ENCODE measurements at places on chromosomes 16 and 17. TPM values are rescaled to one million over a fixed set of nuclear protein-coding genes. Genes with fewer than 3 reads are reported as not detected.
A peak's percentile ranks its signal among the peaks of the same experiment; 100 is the strongest.

DNA sequence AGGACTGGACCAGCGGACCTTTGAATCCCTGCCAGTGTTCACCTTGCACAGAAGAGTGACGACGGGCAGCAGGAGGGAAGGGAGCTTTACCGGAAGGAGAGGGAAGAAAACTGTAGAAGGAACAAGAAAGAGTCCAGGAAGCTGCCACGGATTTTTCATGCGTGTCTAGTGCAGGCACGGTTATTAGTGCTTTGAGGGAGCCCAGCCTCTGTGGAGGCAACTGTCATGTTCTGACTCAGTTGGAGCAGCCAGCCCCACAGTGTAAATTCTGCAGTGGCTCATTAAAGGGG lies 6.5 kb upstream of the HOXB13 start:
- DNase-seq: no peak

DNA sequence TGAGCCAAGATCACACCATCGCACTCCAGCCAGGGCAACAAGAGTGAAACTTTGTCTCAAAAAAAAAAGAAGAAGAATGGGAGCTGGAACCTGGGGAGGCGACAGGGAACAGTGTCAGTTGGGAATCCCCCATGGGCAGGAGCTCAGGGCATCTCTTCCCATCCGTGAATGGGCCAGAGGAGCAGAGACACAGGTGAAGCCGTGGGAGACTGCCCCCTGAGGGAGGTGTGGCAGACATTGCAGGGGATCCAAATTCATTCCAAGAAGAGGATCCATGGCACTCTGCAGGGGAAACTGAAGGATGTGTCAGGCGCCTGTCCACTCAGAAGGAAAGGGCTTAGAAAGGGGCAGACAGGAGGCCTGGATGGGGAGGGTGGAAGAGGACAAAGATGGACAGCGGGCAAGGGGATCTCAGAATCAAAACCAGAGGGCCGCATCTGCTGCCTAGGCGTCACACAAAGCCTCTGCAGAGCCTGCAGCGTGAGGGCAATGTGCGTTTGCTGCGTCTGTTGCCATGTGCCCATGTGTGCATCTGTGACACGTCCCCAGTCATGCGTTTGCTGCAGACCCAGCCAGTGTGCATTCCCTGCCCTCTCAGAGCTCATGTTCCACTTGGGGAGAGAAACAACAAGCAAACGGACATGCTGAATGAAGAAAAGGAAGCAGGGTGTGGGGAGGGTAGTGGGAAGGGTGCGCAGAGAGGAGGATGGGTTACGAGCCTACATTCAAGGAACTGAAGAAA lies 30.6 kb upstream of the TNRC6C start:
- no peak for DNase-seq

GRCh38 chr16:14070877-14071575 lies at the start of gene MRTFB:
Gene MRTFB, plus strand, starts transcription at chr16:14071319. Its CDS starts 69,288 bp downstream, at chr16:14140607.
- peak; percentile 84 for DNase-seq

GRCh38 chr17:17736205-17737183 lies 55.2 kb downstream of the RAI1 start:
- DNase-seq: no peak

- DNase-seq: peak; percentile 82
Measured at GRCh38 chr16:75097941-75098901, 18.4 kb downstream of the LDHD start.

GRCh38 chr16:79402356-79402755 lies 198.2 kb downstream of the MAF start:
- no peak for DNase-seq

DNA sequence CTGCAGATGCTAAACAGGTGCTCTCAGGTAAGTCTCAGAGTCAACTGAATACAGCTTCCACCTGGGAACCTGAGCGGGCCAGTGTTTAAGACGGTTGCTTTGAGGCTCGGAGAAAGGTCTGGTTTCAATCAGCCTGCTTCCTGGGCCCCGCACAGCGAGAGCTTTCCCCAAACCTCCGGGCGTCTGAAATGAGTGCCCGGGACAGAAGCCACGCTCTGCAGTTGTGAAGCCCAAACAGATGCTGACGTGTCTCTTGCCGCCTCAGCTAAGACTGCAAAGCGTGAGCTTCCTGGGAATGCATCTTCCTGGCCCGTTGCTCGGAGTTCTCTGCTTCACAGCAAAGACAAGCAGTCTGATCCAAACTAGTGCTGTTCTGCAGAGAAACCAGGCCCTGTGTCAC lies 36.7 kb downstream of the PLXDC1 start:
- no peak for DNase-seq

GRCh38 chr16:17926866-17927399 lies 409.6 kb downstream of the NPIPA8 start:
- DNase-seq: no peak

DNA sequence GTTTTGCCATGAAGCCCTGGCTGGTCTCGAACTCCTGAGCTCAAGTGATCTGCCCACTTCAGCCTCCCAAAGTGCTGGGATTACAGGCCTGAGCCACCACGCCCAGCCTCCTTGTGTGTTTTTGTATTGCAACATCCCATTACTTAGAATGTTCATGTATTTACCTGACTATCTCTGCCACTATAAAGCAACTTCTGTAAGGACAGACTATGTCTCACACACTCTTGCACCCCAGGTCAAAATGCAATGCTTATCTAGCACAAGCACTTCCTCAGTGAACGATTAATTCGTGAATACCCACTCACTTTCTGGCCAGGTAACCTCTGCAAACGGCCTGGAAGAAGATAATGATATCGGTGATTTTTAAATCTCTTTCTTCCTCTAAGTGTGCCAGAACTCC lies 82.6 kb downstream of the NDEL1 start:
- no peak for DNase-seq

DNA sequence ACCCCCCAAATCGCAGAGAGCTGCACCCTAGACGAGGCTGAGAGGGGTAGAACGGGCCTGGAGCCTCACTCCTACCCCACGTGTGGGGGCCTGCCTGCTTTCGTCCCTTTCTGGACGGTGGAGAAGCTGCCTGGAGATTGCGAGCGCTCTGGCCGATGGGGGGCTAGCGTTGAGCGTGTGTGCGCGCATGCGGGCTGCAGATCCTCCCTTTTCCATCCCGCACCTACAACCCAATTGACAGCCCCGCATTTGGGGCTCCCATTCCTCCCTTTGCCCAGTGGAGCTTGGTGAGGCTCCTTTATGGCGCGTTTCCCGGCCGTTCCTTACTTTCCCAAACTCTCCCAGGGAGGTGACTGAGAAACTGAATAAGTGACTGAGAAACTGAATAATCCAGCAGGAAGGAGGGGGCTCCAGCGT lies 907 bp upstream of the ESRP2 start:
- peak; percentile 19 for DNase-seq

DNA sequence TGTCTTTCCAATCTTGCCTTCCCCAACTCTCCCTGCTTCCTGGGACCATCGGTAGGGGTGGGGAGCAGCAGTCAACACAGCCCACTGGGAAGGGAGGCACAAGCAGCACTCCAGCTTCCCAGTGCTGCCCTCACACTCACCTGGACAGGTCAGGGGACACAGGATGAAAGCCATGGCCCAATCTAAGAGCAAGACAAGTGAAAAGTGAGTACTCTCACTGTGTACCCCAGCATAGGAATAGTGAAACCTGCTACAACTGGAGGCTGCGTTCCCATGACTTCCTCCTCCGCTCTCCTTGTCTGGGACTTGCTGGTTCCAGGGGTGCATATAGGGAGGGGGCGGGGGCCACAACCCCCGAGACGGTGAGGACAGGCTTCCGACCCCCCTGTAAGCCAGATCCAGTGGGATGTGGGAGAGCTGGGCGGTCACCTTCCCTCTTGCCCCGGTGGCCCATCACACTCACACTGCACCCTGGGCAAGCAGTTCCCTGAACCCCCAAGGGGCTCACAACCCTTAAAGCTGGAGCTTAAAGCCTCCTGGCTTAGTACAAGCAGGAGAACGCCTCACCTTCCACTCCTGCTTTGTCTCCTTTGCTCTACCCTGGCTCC lies 29.5 kb upstream of the SLC25A19 start:
- DNase-seq: no peak

- DNase-seq: peak; percentile 20
Measured at GRCh38 chr17:31095236-31096105, 694 bp downstream of the NF1 start.

DNA sequence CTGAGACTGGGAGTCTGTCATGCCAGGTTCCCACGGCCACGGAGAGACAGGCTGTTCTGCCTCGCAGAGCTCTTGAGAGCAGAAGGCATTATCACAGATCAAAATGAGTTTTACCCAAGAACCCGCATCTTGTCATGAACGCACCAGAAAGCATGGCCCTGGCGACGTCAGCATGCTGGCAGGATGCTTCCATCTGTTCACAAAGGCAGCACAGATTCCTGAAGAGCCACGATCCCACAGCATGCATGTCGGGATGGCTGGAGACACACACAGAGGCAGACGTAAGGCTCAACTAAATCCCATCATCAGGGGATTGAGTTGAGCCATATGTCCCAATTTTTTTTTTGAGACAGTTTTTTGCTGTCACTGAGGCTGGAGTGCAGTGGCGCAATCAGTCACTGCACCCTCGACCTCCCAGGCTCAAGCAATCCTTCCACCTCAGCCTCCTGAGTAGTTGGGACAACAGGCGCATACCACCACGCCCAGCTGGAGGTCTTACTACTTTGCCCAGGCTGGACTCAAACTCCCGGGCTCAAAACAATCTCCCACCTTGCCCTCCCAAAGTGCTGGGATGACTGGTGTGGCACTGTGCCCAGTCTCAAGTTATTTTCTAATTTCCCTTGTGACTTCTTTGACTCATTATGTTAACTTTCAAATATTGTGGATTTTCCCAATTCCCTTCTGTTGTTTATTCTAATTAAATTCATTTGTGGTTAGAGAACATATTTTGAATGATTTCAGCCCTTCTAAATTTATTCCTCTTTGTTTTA lies 11.1 kb downstream of the FANCA start:
- DNase-seq: no peak

DNA sequence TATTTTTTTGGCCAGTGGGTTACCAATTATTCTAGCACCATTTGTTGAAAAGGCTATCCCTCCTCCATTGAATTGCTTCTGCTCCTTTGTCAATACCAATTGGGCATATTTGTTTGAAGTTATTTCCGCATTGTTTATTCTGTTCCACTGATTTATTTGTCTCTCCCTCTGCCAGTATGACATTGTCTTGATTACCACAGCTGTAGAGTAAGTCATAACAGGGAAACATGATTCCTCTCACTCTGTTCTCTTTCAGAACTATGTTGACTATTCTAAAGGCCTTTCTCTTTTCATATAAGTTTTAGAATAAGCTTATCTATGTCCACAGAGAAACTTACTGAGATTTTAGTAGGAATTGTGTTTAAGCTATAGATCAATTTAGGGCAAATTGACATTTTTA lies 94.3 kb downstream of the MAP2K6 start:
- DNase-seq: no peak

DNA sequence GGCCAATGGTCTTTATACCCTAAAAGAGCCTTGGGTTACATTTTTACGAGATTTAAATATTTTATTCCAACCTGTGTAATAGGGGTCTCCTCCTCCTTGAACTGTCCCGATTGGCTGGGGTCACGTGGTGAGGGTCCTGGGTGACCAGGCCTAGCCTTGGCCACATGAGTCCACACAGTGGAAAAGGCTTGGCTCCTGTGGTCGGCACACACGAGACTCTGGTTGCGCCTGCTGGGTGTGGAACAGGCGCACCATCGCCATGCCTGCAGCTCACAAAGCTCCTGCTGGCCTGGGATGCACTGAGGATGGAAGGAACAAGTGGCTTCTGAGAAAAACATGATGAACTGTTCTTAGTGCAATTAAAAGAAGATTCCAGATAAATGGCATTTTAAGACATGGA lies 103.9 kb upstream of the ZNF750 start:
- no peak for DNase-seq

GRCh38 chr16:64282181-64282580 lies 839.7 kb downstream of the CDH11 start:
- no peak for DNase-seq

DNA sequence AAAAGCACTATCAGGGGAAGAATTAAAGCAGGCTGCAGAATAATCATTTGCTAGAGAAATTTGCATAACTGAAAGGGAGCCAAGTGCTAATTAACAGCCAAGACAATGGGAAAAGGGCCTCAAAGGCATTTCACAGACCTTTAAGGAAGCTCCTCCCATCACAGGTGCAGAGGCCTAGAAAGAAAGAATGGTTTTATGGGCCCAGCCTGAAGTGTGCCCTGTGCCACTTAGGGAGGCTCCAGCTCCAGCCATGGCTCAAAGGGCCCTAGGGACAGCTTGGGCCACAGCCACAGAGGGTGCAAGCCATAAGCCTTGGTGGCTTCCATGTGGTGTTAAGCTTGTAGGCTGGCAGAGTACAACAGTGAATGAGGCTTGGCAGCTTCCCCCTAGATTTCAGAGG lies 50.1 kb downstream of the RNF112 start:
- DNase-seq: no peak

- peak; percentile 79 for DNase-seq
Measured at GRCh38 chr17:65027305-65027704, 29.2 kb downstream of the GNA13 start.

GRCh38 chr16:20301840-20302239 lies 25.5 kb downstream of the GP2 start:
- no peak for DNase-seq

DNA sequence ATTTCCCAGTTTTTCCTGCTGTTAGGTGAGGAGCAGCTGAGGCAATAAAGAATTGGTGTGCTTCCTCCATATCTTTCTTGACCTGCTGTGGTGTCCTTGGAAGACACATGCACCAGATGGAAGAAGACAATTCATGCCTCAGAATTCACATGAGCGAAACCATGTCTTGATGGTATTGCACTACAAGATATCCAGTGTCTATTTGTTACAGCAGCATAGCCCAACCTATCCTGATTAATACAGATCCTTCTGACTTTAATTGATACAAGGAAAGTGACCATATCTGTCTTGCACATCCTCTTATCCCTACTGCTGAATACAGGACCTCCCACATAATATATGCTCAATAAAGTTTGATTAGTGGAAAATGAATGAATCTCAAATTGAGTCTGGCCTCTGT lies 9.1 kb upstream of the TOX3 start:
- no peak for DNase-seq

DNA sequence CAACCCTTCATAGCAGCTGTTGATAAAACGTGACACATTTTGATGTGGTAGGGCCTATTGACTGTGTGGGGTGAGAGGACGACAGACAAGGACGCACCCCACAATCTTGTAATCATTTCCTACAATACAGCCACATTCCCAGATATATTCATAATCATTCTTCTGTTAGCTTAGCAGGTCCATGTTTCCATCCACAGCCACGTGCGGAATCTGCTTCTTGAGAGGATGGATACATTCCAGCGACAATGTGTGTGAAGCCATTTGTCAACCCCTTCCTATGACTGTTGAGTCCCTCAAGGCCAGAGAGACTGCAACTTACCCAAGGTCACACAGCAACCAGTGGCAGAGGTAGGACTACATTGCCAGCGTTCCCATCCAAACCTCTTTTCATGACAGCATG lies 8.7 kb upstream of the COPS3 start:
- DNase-seq: no peak

MAF gene
- total RNA-seq: 79.4 TPM

G6PC1 gene
- not detected for total RNA-seq

PITPNM3 gene
- 0.29 TPM for total RNA-seq

PRKCB gene
- 98.1 TPM for total RNA-seq

ZDHHC1 gene
- total RNA-seq: not detected

SGCA gene
- total RNA-seq: not detected
